ENCODE measurements at places on chromosomes 12 and 14.

DNA sequence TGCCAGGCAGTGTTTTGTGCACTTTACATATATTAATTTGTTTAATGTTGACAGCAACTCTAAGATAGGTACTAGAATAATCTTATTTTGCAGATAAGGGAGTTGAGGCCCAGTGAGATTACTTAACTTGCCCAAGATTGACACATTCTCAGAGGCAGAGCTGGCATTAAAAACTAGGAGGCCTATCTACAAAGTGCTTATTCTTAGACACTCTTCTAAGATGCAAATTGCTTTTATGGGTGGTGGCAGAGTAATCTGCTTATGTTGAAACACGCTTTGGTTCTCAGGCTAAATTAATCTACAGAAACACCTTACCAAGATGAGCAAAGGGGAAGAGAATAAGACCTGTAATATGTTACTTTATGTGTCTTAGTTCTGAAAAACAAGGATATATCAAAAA lies 7.2 kb downstream of the MGP start:
- no peak for DNase-seq

GRCh38 chr14:85146779-85147178 lies 383.2 kb upstream of the FLRT2 start:
- DNase-seq, result no peak

DNA sequence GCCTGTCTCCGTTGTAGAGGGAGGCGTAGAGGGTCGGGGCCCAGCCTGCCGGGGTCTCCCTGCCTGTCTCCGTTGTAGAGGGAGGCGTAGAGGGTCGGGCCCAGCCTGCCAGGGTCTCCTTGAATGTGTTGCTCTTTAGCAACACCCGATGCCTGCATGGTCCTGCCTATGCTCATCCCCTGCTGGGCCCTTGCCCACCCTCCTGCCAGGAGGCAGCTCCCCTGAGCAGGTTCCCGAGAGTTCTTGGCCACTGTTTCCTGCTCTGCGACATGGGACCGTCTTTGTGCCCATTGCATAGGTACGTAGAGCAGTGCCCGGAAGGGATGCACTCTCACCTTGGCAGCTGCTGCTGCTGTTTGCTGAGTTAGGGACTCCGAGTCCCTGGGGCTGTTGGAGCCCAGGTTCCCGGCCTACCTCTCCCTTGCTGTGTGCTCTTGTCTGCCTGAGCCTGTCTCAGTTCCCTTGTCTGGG lies 3.3 kb downstream of the KIF26A start:
- no peak for DNase-seq

- DNase-seq, result peak; percentile 55
Observed at GRCh38 chr14:32588448-32589320, 259.6 kb downstream of the AKAP6 start.

GRCh38 chr12:74897425-74898211 lies 312.0 kb downstream of the KCNC2 start:
- no peak for DNase-seq

GRCh38 chr14:61925043-61925442 lies 162.8 kb downstream of the SNAPC1 start:
- DNase-seq, result no peak

DNA sequence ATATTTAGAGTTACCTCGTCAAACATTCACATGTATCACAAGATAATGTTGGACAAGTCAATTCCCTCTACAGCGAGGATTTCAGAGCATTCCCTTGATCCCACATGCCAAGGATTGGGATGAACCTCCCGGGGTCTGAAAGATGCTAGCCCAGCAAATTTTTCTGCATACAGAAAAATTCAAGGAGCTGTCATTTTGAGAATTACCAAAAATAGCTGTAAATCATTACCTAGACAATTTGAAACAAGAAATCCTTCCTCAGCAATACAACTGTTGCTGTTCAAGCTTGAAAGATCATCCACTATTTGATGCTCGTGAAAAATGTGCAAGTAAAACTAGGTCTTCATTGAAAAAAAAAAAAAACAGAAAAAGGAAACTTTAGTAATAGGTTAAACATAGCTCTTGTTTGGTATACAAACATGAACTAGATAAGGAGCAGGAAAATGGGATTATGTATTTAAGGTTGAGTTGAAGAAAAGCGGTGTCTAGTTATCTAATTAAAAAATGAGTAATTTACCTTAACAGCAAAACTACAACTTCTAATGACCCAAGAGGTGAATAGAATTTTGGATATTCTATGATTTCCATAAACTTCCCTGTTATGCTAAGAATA lies 73.1 kb downstream of the NTN4 start:
- DNase-seq, result no peak

GRCh38 chr12:69386921-69387320 lies 27.4 kb downstream of the YEATS4 start:
- no peak for DNase-seq

DNA sequence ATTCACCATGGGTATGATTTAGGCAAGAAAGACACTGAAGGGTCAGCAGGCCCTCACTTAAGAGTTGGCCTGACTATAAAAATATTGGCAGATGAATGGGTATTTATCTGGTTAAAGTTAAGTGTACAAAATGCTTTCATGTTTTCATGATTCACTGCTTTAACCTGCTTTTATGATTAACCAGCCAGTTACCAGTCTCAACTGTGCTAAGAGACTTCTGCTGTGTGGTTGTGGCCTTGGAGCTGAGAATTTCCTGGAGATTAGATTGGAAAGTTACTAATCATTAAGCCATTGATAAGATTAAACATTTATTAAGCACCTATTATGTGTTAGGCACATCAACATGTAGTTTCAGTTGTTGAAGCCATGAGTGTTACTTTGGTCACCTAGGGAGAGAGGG lies 68.9 kb downstream of the RASSF8 start:
- no peak for DNase-seq

GRCh38 chr12:123916729-123917128 lies 55.9 kb downstream of the CCDC92 start:
- no peak for DNase-seq

DNA sequence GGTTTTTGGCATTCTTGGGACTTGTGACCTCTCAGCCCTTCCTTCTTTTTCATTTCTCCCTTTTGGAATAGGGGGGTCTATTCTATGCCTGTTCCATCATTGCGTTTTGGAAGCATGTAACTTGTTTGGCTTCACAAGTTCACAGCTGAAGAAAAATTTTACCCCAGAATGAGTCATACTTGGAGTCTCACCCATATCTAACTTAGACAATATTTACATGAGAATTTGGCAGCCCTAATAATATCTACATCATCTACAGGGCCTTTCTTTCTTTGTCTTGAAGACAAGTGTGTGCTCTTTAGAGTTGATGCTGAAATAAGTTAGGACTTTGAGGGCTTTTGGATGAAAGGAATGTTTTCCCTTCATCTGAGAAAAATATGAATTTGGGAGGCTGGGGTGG lies 1312.9 kb upstream of the FLRT2 start:
- no peak for DNase-seq

- peak; percentile 73 for DNase-seq
Observed at GRCh38 chr12:131137836-131138637, 184.3 kb downstream of the ADGRD1 start.

GRCh38 chr12:130816097-130816496 lies 23.0 kb downstream of the STX2 start:
- no peak for DNase-seq

GRCh38 chr14:64912261-64912660 lies 2.0 kb upstream of the CHURC1 start:
- no peak for DNase-seq

- DNase-seq, result no peak
Observed at GRCh38 chr12:66140731-66141130, 10.2 kb upstream of the LLPH start.

DNA sequence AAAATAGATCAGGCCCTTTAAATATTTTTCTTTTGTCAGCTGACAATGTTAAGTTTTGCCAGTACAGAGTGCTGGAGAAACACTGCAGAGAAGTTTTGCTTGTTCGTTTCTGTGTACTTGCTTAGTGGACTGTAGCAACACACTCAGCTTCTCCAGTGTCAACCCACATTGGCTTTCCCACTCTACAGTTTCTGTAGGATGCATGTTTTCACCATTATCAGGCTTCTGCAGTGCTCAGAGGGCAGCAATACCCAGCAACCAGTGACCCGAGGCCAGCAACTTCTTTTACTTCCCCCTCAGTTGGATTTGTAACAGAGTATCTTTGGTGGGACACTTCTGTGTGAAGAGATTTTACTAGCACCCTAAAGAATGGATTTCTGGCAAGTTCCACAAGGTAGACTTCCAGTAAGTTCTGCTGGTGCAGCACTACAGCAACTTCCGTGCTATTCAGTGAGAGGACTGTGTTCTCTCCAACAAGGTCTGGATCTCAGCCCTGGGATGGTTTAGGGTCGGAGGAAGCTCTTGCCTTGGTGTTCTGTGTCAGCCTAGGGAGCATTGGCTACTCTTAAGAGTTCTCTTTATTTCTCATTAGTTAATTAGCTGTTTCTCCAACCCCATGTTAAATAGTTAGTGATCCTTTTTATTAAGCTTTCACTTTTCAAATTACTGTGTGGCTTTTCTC lies 70.4 kb downstream of the FUT8 start:
- no peak for DNase-seq

- no peak for DNase-seq
Observed at GRCh38 chr12:107513184-107513583, 172.4 kb upstream of the PWP1 start.

DNA sequence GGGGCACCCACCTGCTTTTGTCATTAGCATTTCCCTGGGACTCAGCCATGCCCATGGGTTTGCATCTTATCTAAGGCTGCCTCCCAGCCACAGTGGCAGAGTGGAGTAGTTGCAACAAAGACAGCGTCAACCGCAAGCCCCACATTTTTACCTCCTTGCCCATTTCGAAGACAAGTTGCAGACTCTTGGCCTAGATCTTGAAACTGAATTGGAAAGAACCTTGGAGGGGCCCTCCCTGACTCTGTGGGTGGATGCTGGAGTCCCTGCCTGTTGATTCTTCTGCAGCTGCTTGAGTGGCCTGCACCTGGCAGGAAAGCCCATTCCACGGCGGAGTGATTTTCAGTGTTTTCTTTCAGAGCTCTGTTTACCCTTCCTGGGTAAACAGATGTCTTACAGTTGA lies 309.0 kb downstream of the VRK1 start:
- no peak for DNase-seq

- DNase-seq, result no peak
Observed at GRCh38 chr14:97120611-97121031, 323.4 kb downstream of the VRK1 start.

- no peak for DNase-seq
Observed at GRCh38 chr12:99110868-99111267, 465.8 kb downstream of the APAF1 start.

GRCh38 chr12:90888316-90888715 lies 66.7 kb downstream of the CCER1 start:
- DNase-seq, result no peak

DNA sequence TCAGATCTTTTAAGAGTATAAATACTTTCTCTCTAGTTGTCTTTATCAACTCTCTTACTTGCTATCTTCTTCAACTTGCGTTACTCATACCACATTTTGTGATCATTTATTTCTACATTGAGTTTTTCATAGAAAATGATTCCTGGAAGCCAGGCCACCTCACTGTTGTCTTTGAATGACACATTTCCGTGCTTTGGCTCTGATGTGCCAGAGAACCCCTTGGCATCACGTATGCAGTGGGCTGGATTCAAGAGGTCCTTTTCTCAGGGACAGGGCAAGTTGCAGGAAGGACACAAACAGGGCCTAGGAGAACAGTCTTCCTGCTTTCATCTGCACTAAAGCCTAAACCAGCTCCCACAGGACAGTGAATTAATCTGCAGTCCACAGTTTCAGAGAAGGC lies 70.3 kb upstream of the PYGL start:
- DNase-seq, result no peak

DNA sequence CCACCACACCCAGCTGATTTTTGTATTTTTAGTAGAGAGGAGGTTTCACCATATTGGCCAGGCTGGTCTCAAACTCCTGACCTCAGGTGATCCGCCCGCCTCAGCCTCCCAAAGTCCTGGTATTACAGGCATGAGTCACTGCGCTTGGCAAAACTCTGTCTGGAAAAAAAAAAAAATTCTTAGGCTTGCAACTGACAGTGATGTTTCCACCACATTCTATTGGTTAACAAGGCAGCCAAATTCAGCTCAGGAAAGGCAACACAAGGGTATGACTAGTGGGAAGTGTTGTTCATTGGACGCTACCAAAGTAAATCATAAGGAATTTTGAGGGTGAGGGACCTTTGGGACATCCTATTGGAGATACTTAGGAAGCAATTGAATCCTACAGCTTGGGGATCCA lies 2.9 kb upstream of the SBNO1 start:
- DNase-seq, result no peak

GRCh38 chr12:33251548-33251947 lies 188.1 kb downstream of the SYT10 start:
- no peak for DNase-seq

DNA sequence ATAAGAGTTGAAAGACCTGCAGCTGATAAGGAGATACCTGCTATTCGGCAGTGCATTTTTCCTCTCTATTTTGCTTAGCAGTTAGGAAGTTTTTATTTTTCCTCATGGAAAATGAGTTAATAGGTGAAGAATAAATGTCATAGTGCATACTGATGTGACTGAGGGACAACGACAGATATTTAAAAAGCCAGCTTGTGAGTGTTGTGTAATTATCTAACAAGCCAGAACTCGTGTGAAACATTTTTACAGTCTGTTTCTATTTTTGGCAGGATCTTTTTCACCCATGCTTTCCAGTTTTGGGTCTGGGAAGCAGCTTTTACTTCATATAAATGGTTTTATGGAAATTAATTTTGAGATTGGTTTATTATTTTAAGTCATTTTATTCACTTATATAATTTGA lies 2.9 kb downstream of the FBXO34 start:
- no peak for DNase-seq

DNA sequence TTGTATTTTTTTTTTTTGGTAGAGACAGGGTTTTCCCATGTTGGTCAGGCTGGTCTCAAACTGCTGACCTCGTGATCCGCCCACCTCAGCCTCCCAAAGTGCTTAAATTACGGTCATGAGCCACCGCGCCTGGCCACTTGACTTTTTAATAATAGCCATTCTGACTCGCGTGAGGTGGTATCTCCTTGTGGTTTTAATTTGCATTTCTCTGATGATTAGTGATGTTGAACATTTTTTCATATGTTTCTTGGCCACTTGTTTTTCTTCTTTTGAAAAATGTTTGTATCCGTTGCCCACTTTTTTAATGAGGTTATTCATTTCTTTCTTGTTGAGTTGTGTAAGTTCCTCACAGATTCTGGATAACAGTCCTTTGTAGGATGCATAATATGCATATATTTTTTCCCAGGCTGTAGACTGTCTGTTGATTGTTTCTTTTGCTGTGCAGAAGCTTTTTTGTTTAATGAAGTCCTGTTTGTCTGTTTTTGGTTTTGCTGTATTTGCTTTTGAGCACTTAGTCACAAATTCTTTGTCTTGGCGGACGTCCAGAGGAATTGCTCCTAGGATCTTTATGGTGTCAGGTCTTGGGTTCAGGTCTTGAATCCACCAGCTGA lies 10.3 kb upstream of the PGAM5 start:
- peak; percentile 78 for DNase-seq

- DNase-seq, result no peak
Observed at GRCh38 chr14:50550294-50550693, 9.7 kb upstream of the ATL1 start.
